ENCODE measurements at places on chromosomes 5 and 9. TPM values are rescaled to one million over a fixed set of nuclear protein-coding genes. Genes with fewer than 3 reads are reported as not detected.

SAXO1 gene
- total RNA-seq: 0.18 TPM

DNA sequence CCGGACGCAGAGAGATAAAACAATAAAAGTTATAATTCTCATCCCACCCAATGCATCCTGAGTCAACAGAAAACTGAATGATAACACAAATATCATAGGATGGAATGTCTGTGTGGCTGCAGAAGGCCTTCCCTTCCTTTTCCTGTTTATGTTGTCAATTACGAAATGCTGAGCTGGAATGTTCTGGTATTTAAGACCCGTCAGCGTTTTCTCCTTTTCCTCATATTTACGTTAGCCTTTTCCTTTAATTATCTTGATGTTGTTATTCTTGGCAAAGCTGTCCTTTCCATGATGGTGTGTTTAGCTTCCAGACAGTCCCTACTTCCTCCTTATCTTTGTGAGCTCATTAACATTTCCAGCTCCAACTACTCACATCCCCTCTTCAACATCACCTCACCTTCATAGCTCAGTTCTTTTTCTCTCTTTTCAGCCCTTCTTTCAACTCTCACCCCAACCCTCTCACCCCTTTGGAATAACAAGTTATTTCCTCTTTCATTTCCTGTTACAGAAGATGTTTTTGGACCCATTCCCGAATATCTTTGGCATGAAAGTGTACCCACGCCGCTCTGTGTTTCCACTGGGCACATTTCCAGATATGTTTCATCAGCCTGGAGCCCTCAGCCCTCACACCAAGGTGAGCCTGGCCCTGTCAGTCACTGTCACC is 221.6 kb downstream of the NR2F1-AS1 start:
- DNase-seq: peak; percentile 89

DNA sequence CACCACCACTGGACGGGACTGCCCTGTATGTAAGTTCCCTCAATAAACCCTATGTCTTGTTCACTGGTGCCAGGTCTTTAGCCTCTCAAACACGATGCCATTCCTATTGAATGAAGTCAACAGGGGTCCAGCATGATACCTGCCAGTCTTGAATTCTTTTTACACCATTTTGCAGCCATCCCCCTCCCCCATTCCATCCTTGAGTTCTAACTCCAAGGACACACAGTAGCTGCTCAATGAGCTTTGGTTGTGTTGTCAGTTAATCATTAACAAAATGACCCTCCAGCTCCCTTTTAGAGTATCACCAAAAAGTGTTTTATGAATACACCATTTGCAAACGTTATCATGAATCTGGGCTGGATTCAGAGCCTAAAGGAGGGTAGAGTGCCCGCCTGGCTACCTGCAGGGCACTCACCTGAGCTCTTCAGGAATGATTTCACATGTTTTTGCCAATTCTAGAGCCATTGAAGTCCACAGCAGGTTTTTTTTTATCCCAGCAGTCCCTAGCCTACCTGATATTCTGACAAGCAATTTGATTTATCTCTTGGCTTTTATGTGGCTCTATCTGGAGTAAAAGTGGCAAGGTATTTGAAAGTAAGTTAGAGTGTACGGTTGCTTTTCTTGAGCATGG is 271.8 kb downstream of the SMARCA2 start:
- no peak for DNase-seq

TMC1 gene
- total RNA-seq: 0.36 TPM

DNA sequence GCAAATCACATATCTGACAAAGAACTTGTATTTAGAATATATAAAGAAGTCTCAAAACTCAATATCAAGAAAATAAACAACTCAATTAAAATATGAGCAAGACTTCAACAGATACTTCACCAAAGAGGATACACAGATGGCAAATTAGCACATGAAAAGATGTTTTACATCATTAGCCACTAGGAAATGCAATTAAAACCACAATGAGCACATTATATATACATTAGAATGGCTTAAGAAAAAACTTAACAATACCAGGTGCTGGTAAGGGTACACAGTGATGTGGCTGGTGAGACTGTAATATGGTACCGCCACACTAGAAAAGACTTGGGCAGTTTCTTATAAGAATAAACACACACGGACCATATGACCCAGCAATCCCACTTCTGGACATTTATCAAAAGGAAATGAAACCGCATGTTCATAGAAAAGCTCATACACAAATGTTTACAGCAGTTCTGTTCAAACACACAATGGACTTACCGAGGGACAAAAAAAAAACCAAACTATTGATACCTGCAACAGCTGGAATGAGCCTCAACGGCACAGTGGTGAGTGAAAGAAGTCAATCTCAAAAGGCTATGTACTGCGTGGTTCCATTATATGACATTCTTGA is 27.6 kb downstream of the SEMA4D start:
- DNase-seq: no peak

BRIX1 gene
- 41.9 TPM for total RNA-seq

ANKRD34B gene
- total RNA-seq: not detected

Data from fibroblast of the aortic adventitia (primary cell).